ENCODE measurements at places on chromosomes 7 and 10.

GRCh38 chr7:158044482-158044823 lies 543.2 kb downstream of the PTPRN2 start:
- DNase-seq, result no peak

DNA sequence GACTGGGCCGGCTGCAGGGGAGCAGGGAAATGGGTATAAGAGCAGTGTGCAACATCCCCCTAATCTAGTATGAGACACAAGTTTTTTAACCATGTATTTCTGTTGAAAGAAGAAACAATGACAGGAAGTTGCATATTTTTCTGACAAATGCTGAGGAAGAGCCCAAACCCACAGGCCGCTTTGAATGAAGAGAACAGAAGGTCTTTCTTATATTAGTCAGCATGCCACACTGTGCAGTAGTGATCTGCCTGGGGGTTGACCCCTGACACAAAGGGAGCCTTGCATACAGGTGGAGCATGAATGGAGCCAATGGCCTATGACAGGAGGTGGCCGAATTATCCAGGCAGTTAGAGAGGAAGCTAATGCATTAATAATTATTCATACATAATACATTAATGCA lies 518.3 kb downstream of the PLXDC2 start:
- no peak for DNase-seq

GRCh38 chr10:114867365-114867764 lies 45.8 kb downstream of the FHIP2A start:
- no peak for DNase-seq

GRCh38 chr7:39667341-39667923 lies 44.1 kb downstream of the RALA start:
- DNase-seq, result no peak

GRCh38 chr7:2066251-2066919 lies 166.4 kb downstream of the MAD1L1 start:
- DNase-seq, result no peak

GRCh38 chr10:78140066-78140630 lies 106.5 kb downstream of the RPS24 start:
- DNase-seq, result no peak

GRCh38 chr10:72274730-72275350 lies 1.1 kb downstream of the DDIT4 start:
- DNase-seq, result no peak

- DNase-seq, result no peak
Observed at GRCh38 chr10:100969187-100970075, at the start of gene SEMA4G. SEMA4G (plus strand) TSS chr10:100969504; CDS start chr10:100972913, 3,409 bp downstream.

- DNase-seq, result no peak
Observed at GRCh38 chr10:5509236-5509635, 9.9 kb upstream of the CALML5 start.

DNA sequence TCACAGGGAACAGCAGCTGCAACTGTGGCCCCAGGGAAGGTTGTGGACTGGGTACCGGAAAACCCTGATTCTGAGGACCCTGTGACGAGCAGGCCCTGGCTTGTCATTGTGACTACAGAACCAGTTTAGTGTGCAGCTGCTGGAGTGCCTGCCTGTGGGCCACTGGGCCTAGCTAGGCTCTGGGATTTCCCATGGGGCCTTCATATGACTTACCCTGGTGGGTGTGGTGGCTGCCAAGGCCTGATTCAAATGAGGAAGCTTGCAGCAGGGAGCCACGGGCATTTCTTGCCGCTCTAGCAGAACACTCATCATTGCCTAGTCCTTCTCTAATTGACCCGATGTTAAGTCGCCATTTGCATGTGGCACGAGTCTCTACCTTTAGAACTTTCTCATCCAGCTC lies 14.7 kb upstream of the CAMK2G start:
- peak; percentile 48 for DNase-seq

DNA sequence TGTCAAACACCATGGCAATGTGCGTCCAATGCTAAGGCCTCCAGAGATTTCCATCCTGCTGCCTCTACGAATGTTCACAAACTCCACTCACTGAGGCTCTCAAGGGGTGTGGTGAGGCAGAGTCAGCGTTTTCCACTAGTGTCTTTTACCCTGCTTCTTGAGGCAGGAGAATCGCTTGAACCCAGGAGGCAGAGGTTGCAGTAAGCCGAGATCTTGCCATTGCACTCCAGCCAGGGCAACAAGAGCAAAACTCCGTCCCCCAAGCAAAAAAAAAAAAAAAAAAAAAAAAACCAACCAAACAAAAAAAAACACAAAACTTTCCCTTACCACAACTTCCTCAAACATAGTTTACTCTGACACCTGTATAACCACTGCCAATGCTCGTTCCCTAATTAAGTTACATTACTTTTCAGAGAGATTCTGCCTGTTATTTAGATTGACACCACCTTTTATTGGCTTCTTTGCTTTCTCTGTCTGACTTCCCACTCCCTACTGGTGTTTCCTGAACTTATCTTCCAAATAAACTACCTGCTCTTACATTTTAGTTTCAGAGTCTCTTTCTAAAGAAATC lies 102.1 kb upstream of the ZNF746 start:
- no peak for DNase-seq

- no peak for DNase-seq
Observed at GRCh38 chr10:113959383-113959760, 84.3 kb upstream of the ADRB1 start.

DNA sequence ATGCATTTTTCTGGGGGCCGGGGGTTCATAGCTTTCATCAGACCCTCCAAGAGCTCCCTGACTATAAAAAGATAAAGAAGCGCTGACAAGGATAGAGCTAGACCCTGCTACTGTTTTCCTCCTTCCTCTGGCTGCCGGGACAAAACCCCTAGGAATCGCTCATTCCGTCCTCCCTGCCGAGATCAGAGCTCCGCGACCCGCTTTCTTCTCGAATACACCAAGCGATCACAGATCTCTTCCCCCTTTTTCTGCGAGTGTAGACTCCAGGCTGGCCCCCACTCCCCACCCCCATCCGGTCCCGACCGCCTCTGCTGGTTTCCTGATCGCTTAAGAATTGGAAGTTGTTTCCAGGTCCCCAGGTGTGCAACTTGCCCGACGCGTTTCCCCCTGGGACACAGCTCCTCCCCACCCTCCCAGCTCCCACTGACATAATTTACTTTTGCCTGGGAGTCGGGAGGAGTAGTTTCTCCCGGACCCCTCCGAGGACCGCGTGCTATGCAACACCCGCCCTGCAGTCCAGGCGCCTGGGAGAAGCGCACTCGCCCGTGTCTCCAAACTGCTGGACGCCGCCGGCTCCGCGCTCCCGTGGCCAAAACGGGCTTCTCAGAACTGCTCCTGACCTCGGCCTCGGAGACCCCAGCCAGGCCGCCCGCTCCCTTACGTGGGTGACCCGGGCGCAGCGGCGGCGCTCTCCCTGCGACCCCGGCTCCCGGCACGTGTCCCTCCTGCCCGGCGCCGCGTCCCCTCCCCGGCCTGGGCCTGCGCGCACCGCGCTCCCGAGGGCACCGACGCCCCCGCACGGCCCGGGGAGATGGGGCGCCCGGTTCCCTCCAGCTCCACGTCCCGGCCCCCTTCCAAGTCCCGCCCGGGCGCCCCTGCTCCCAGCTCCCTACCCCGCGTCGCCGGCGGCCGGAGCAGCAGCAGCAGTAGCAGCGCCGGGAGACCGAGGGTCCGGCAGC lies 552 bp downstream of the IL15RA start:
- no peak for DNase-seq

DNA sequence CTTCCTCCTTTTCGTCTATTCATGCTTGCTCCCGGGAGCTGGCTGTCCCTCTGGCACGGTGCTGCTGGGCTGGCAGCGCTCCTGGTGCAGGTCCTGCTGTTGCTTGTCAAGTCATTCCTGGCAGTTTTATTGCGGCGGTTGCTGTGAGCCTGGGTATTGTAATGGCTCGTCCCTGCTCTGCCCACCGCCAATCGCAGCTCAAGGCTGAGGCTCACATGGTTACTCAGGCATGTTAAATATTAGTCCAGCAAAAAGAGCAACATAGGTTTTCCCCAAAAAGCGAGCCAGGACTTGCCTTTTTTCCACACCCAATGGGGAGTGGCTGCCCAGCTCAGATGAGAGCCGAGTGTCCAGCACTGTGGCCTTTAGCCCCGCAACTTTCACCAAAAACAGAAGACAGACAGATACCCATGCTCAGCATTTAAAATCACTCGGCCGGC lies 492.9 kb upstream of the FOXK1 start:
- no peak for DNase-seq

DNA sequence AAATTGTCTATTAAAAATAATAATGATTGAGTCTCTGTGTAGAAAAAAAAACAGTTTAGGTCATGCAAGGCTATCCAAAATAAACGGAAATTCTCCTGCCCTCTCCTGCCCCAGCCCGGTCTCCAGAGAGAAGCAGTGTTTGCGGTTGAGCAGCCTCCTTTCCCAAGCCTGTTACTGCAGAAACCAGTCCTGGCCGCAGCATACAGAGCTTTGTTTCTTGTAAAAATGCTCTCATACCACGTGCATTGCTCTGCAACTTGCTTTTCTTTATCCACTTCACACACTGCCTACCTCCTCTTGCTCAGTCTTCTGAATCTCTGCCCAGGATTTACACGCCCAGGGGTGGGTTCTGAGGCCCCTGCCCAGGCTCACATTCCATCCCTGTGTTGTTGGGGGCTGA lies 34.4 kb upstream of the CUL1 start:
- peak; percentile 30 for DNase-seq

DNA sequence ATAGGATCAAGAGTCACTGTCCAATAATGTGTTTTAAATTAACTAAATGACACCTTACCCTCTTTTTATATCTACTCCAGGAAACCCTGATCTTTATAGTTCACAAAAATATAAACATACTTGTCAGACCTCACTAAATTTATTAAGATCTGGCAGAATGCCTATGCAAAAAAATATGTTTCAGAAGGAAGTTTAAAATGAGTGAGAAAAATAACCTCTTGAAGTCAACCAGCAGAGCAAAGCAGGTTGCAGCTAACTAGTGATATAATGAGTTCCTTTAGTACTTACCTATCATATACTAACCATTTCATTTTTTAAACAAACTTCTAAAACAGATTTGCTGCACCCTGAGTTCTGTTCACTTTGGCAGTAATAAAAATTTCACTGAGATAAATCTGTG lies 14.0 kb upstream of the HGF start:
- no peak for DNase-seq

GRCh38 chr7:20306180-20306946 lies 24.3 kb upstream of the ITGB8 start:
- no peak for DNase-seq

DNA sequence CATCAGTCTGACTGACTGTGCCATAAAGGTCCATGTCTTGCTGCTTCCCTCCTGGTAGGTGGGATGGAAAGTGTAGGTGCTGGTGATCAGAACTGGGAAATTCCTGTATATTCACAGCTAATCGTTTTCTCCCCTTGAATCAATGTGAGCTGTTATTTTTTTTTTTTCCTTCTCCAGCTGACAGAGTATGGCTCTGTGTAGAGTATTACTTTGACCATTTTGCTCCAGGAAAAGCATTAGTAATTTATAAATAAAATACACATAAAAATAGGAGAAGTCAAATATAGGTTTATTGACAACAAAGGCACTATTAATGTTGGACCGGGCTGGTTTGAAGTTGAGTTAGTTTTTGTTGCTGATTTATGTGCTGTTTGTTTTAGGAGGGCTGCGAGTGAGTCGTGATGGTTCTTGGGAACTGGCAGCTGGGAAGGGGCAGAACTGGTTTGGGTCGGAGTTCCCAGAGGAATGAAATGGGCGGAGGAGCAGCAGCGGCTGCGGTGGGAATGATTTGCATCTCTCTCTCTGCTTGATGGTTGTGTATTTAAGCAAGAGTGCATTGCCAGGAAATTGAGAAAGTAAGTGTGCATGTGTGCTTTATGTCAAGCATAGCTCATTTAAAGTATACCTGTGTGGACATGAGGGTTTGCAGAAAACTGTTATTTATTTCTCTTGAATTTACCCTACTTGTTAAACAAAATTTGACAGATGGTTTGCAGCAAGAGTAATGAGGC lies 80.9 kb downstream of the LRMDA start:
- no peak for DNase-seq

- DNase-seq, result no peak
Observed at GRCh38 chr7:69176841-69177240, 421.4 kb upstream of the AUTS2 start.

DNA sequence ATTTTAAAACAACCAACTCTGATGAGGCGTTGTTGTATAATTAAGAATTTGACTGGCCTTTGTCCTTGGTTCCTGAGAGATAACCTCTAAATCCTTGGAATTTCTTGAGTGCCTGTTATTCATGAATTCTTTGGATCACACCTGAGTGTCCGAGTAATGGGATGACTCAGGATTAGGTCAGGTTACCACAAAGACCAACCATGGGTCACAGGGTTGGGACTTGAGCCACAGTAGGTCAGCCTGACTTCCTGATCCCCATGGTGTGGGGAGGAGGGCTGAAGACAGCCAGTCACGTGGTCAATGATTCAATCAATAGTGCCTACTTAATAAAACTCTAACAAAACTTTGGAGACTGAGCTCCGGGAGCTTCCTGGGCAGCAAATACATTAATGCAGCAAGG lies 192.5 kb downstream of the GFRA1 start:
- no peak for DNase-seq

- DNase-seq, result no peak
Observed at GRCh38 chr10:122213364-122213763, 57.7 kb upstream of the BTBD16 start.

- DNase-seq, result no peak
Observed at GRCh38 chr7:26284995-26285632, 6.5 kb upstream of the SNX10 start.

GRCh38 chr10:15652117-15652516 lies 67.6 kb downstream of the ITGA8 start:
- DNase-seq, result no peak

DNA sequence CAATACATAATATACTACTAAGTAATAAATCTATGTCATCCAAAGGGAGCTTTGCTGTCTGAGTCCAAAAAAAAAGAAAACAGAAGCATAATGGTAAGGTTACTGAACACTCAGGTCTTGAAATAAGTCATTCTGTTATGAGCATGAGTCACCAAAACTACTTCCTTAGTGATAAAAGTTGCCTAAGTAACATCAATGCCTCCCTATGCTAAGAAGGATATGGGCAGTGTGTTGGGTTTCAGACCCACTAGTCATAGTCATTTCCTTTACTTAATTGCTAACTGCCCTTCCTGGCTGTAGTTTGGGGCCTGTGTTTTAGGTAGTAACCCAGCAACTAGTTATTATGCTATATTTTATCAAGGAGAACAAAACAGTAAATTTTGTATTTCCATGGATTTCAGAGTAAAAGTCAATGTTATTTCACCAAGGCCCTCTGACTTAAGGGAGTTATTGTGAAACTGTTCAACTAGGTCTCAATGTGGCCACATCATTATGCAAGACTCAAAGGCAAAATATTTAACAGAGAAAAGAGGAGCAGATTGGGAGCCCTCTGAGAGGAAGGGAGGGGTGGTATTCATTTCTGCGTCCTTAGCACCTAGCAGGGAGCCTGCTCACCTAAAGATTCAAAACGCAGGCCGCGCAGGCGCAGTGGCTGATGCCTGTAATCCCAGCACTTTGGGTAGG lies 11.7 kb upstream of the VIM start:
- DNase-seq, result peak; percentile 95

DNA sequence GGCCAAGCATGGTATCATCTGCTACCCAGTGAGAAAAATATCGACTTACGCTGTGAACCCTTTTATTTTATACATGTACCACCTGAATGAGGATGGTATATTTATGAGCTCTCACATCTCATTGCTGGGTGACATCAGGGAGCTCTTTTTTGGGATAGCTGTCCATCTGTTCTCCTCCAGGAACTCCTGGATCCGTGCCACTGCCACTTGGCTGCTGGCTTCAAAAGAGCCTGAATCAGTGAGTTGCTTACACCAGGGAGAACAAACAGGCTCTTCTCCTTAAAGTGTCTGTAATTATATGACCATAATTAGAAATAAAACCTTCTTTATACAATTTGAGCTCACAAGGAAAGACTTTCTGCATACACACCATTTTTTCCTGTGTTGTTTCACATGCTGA lies 106.2 kb downstream of the KAT6B start:
- DNase-seq, result no peak

- DNase-seq, result no peak
Observed at GRCh38 chr7:18353339-18353738, 142.2 kb upstream of the HDAC9 start.
